Adrenal gland (tissue), 19 donors: ENCODE measurements at places on chromosomes 16 and 17. TPM values are rescaled to one million over a fixed set of nuclear protein-coding genes. Genes with fewer than 3 reads are reported as not detected.
A peak's percentile ranks its signal among the peaks of the same experiment; 100 is the strongest.

- DNase-seq: no peak
Measured at GRCh38 chr17:32103476-32104113, 38.7 kb upstream of the RHOT1 start.

DNA sequence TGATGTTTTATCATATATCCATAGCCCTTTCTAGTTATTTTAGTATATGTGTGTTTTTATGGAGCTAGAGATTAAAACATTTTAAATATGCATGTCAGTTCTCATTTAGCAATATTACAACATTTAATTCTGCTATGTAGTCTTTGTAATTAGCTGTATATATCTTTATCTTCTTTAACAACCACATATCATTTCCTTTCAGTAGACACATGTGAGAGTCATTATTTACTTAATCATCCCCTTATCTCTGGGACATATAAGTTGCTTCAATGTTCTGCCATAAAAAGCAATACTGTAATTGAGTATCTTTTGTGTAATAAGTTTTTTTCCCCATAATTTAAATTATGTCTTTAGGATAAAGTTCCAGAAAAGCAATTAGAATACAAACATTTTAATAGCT is 52.0 kb upstream of the CLEC3A start:
- DNase-seq: no peak

GRCh38 chr16:79162977-79163376 is 437.6 kb downstream of the MAF start:
- DNase-seq: no peak

GRCh38 chr17:80860703-80861417 is 130.8 kb upstream of the CHMP6 start:
- DNase-seq: no peak

- DNase-seq: no peak
Measured at GRCh38 chr17:4467287-4467686, 31.4 kb upstream of the SPNS2 start.

DNA sequence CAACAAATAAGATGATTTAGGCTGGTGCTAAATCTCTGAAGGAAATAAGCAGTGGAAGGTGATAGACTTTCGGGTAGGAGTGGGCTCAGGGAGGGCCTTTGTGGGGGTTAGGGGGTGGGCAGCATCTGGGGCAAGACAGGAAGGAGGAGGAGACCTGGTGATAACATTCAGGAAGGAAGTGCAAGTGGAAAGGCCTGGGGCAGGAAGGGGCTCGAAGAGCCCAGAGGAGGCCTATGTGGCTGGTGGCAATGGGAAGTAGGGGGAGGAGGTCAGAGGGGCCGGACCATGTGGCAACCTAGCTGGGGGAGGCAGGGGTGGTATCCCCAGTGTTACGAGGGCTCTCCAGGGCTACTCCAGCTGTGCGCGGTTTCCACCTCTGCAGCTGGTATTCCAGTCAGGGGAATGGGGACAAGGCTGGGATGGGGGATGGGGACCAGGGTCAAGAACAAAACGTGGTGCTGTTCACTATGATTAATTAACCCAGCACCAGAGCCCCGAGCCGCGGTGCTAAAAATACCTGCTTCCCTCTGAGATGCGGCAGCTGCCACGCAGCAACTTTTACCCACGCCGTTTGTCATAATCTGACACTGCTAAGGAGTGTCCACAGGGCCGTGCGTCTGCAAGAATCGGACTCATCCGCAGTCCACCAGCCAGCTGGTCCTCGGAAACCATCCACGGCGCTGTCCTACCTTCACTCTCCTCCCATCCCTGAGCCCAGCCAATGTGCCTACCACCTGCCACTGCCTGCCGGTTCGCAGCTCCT is 5.2 kb upstream of the CCDC182 start:
- DNase-seq: no peak

DNA sequence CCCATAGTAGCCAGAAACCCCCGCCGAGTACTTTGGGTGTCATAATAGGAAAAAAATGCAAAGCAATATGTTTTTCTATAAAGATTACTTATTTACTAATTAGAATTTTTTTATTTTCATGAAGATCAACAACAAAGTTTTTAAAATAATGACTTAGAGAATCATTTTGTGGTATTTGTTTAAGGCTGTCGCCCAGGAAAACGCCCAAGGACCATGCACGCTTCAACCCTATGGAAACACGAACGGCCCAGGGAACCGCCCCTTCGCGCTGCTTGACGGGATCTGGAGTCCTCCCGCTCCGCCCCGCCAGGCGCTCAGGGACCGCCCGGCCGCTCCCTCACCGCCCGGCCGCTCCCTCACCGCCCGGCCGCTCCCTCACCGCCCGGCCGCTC is 408 bp upstream of the KPNA2 start:
- DNase-seq: peak; percentile 95

GRCh38 chr16:57469917-57470470 is 7.5 kb downstream of the POLR2C start:
- no peak for DNase-seq

ABCC6 gene
- total RNA-seq: 3.1 TPM
